GM12878 (cell line): ENCODE measurements at places on chromosomes 3 and 15. TPM values are rescaled to one million over a fixed set of nuclear protein-coding genes. Genes with fewer than 3 reads are reported as not detected.

DNA sequence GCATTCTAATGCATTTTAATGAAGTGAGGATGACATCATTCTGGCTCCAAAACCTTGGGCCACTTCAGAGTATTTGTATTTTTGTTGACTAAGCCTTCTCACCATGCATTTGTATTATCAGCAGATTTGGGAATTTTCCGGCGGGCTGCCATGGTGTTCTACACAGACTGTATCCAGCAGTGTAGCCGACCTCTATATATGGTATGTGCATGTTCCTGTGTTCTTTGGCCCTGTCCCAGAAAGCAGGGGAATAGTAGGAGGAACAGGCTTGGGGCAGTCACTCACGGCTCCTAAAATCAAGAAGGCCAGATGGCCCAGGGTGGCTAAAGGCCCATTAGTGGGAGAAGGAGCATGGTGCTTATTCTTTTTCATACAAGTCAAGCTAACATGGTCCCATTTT is 80.5 kb downstream of the USF3 start:
- H3K36me3 ChIP-seq = peaks cover 9% of the 10 kb centered on the region
- H3K27me3 ChIP-seq = no peaks in the 10 kb centered on the region
- no peak for DNase-seq
- H3K27ac ChIP-seq = no peak overlapping the region
- no peak overlapping the region for H3K4me3 ChIP-seq
- H3K4me1 ChIP-seq = no peaks in the 10 kb centered on the region

GRCh38 chr3:24315356-24315755 is 179.3 kb downstream of the THRB start:
- DNase-seq = no peak
- no peaks in the 10 kb centered on the region for H3K4me1 ChIP-seq
- H3K36me3 ChIP-seq = no peaks in the 10 kb centered on the region
- H3K27me3 ChIP-seq = no peaks in the 10 kb centered on the region; the same call in 1 of the 2 replicates
- no peak overlapping the region for H3K27ac ChIP-seq

DNA sequence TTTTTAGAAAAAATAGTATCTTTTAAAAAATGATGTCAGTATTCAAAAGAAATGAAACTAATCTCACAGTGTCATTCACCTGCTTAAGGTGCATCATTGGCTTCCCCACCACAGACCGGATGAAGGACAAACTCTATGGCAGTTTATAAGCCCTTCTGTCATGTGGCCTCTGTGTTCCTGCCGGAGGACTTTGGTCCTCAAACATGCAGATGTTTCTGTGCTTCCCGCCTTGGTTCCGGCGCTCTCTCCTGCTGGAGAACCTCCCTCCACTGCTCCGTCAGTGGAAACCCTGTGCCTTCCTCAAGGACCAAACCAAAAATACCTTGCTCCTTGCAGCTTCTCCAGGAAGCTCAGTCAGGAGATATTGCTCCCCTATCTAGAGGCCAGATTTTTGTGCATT is 326.3 kb downstream of the UACA start:
- no peaks in the 10 kb centered on the region for H3K27me3 ChIP-seq
- H3K4me1 ChIP-seq = peaks cover 29% of the 10 kb centered on the region
- no peaks in the 10 kb centered on the region for H3K36me3 ChIP-seq
- no peak overlapping the region; the same call in 1 of the 2 replicates for H3K27ac ChIP-seq

ROBO2 gene
- total RNA-seq = 1.5 TPM in 2 replicates

AP3S2 gene
- 22.3 and 24.7 TPM in 2 replicates for total RNA-seq
